Fibroblast of lung (primary cell): ENCODE measurements at places on chromosomes 11 and 22. TPM values are rescaled to one million over a fixed set of nuclear protein-coding genes. Genes with fewer than 3 reads are reported as not detected.

DNA sequence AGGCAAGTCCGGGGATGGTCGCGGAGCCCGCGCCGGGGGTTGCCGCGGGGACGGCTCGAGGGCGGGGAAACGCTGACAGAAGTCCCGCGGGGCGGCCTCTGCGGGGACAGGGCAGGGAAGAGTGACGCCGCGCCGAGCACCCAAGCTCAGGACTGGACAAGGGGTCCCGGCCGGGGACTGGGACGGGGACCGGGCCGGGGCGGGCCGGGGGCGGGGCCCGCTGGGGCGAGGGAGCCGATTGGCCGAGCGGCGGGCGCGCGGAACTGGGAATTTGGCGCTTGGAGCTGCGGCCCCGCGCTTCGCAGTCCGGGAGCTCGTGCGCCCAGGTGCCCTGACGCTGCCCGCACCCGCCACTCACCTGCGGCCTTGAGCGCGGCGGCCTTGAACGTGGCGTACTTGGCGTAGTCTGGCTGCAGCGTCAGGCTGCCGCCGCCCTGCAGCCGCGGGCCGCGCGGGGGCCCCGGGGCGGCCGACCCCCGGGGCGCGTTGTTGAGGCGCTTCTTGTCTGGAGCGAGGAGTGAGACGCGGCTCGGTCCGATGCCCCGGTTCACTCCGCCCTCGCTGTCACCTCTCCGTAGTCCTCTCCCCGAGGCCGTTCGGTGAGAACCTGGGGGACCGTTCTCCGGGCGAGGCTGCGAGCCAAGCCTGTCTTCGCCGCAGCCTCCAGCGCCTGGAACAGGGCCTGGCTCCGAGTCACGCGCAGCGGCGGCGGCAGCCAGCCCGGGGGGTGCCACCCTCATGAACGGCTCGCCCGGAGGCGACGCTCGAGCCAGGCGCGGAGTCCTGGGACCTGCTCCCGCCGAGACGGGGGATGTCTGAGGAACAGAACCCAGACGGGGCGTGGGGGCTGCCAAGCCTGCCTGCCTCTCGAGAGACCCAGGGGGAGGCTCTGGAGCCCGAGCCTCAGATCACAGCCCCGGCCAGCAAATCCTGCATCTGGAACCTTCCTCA lies 4.5 kb downstream of the SHISA8 start:
- no peak for DNase-seq

- no peak for DNase-seq
Measured at GRCh38 chr11:78733031-78733430, 158.4 kb upstream of the NARS2 start.

- DNase-seq, result no peak
Measured at GRCh38 chr22:42800451-42801251, 56.4 kb downstream of the ARFGAP3 start.

DNA sequence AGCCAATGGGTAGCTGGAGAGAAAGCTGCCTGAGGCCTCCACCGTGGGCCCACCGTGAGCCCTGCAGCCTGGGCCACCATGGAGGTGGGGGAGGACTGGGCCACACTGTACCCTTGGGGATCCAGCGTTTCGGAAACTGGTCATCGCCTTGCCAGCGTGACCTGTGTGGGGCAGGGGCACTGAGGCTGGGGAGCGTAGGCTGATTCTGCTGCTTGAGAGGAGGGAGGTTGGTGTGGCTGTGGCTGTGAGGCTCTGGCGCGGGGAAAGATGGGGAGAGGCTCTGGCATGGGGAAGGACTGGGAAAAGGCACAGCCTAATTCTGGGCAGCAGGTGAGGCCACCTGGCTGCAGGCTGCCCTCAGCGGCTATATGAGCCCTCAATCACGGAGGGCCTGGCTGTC lies 12.6 kb upstream of the TTLL12 start:
- DNase-seq, result no peak

DNA sequence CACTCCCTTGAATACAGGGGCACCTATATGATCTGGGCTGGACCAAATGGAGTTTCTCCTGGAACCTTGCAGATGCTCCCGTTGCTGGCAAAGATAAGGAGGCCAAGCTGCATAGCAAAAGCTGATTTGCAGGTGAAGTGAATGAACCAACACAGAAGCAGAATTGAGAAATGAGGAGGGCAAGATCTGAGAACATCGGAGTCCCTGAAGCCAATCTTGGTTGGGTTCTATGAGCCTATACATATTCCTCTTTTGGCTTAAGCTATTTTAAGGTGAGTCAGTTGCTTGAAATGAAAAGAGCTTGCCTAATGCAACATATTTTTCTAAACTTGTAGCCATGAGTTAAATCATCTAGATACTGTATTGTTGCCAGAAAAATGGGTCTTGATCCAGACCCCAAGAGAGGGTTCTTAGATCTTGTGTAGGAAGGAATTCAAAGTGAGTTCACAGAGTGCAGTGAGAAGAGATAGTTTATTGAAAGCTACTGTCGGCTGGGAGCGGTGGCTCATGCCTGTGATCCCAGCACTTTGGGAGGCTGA lies 23.5 kb downstream of the WEE1 start:
- peak; percentile 34 for DNase-seq

DNA sequence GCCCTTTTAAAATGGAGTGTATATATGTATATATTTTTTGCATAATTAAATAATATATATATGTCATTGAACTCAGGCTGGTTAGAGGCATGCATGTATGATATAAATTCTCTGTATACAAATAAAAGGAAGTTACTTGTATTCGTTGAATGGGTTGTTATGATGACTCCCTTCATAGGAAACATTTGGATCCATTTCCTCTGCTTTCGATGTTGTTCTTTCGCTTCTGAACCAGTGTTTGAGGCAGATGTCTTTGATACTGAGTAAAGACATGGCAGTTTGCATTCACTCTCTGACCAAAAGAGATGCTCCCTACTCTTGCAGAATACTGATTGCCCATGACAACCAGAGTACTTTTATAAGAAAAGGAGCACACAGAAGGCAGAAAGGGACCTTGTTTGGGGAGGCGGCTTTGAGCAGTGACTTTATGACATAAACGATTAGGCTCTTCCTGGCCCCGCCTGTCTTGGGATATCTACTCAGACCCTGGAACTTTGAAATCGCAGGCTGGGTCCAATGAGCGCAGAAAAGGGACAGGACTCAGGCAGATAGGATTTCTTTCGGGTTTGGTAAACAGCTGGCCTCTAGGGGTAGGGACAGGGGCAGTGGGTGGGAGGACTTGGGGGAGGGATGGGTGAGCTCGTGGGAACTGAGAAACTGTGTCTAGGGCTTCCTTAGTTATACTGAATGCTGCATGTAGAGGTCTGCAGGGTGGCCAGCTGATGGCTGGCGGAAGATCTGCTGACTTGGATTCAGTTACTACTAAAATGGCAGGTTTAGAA lies 23.2 kb downstream of the TIMP3 start:
- no peak for DNase-seq

- DNase-seq, result no peak
Measured at GRCh38 chr11:5937868-5938602, 4.0 kb upstream of the OR56A3 start.

DNA sequence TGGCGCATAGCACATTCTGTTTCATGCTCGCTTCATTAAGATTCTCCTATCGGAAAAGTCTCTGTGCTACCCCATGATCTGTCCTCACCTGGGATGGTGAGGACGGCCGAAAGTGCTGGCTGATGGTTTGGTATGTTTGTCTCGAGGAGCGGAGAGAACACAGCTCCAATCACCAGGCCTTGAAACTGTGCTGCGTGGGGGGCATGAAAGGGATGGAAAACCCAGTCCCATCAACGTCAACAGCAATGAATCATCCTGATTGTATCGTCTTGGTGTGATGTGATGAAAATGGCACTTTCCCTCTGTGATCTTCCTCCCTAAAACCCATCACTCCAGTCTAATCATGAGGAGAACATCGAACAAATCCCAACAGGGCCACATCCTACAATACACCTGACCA lies 8.4 kb downstream of the FXYD6 start:
- no peak for DNase-seq

DNA sequence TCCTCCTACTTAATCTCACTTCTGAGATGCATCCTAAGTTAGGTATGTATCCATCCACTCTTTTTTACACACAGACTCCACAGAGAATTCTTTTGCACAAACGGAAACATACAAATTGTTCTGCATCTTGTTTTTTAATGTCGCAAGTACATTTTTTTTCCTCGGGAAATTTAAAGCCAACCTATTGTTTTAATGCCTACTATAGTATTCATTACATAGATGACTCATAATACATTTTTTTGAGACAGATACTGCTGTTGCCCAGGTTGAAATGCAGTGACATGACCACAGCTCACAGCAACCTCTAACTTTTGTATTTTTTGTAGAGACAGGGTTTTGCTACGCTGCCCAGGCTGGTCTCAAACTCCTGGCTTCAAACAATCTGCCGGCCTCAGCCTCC lies 90.8 kb upstream of the TMEM45B start:
- no peak for DNase-seq

Gene USH1C
- total RNA-seq, result not detected in 2 replicates

Gene OR4C46
- total RNA-seq, result not detected in 2 replicates

Gene OR52A1
- not detected in 2 replicates for total RNA-seq
